ENCODE measurements at places on chromosomes 2 and 18.

DNA sequence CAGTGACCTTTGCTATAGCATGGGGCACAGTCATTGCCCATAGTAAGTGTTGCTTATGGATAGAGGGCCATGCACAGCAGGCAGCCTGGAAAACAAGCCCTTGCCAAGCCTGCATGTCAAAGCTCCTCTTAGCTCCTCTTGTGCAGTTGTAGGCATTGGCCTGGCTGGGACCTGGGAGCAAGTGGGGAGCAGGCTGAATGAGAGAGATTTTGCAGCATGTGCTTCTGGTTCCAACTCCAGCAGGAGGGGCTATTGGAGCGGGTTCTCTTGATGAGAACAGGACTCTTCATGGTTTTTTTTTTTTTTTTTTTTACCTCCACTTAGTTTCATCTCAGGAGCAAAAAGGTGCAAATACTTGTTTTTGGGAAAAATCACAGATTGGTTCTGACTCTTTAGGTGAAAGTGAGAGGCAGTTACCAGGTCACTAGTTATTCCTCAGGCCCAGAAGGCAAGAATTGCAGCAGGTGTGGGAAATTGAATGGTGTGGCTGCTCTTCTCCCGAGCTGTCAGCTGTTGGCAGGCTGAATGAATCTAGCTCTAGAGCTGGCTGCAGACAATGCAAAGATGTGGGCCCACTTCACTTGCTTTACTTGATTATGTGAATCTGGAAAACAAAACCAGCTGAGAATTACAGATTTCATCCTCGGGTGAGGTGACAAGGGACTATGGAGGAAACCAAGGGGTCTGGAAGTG lies 95.9 kb downstream of the MAP4K4 start:
- DNase-seq = peak; percentile 78

DNA sequence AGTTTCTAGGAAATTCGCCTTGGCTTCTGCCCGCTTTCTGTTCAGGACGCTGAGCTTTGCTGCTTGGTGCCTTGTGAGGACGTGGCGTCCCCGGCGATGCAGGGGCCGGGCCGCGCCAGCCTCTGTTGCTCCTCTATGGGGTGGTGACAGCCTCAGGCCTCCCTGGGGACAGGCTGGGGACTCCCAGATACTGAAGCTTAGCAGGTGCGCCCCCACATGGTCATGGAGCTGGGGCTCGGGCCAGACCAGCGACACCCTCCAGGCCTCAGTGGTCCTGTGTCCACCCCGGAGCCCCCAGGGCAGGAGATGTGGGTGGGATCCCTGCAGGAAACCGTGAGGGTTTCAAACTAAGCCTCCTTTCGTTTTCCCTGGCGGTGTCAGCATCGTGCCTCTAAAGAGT lies 29.2 kb downstream of the KCNG2 start:
- DNase-seq = no peak

GRCh38 chr18:35470435-35470834 lies 27.3 kb downstream of the INO80C start:
- no peak for DNase-seq

DNA sequence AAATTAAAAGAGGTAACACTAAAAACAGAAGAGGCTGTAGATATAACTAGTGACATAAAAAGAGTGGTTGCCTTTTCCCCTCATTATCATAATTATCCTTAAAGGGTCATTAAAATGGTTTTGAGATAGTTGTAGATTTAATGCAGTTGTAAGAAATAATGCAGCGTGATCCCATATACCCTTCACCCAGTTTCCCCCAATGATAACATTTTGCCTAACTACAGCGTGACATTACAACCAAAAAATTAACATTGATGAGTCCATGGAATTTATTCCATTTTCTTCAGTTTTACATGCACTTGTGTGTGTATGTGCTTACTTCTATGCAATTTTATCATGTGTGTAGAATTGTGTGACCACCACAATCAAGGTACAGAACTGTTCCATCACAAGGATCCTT lies 13.2 kb upstream of the RMND5A start:
- no peak for DNase-seq

DNA sequence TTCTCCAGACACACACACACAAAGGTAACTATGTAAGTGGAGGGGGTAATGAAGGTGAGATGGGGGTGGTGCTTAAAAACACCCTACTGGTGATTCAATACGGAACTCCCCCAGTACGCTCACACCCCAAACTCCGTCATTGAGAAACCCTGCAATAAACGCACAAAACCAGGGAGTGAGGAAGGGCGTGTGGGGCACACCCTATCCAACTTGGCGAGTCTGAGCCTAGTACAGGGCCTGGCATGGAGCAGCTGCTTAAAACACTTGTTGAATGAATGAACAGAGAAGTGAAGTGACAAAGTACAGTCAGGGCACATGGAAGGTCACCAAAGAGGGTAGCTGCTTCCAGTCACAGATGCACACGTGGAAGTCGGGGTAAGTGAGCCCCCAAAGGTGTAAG lies 146.8 kb upstream of the SMAD2 start:
- DNase-seq = no peak

DNA sequence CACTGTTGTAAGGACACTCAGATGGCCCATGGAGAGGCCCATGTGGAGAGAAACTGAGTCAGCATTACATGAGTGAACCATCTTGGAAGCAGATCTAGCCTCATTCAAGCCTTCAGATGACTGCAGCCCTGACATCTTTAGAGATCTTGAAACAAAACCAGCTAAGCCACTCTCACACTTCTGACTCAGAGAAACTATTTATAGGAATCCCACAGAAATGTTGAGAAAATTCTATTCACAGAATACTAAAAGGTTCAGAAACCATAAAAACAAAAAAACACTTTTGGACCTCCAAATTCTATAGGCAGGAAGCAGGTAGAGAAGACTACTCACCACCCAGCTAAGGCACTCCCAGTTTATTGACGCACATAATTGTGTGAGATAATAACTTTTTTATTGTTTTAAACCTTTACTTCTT lies 8.7 kb downstream of the TMEM169 start:
- no peak for DNase-seq

DNA sequence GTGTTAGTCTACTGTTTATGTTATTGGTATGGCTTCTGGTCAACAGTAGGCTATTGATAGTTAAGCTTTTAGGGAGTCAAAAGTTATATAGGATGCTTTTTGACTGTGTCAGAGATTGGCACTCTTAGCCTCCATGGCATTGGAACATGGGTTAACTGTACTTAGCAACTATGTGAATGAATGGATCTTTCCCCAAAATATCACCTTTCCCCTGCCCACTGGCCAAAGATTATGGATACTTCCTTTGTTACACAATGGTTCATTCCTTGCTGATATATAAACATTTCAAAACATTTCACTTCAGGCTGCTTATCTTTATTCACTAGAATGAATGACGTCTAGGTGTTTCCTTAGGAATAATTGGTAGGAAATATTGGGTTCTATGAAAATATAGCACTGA lies 62.1 kb upstream of the DOCK10 start:
- DNase-seq = no peak

GRCh38 chr2:124049136-124049535 lies 24.0 kb downstream of the CNTNAP5 start:
- no peak for DNase-seq

DNA sequence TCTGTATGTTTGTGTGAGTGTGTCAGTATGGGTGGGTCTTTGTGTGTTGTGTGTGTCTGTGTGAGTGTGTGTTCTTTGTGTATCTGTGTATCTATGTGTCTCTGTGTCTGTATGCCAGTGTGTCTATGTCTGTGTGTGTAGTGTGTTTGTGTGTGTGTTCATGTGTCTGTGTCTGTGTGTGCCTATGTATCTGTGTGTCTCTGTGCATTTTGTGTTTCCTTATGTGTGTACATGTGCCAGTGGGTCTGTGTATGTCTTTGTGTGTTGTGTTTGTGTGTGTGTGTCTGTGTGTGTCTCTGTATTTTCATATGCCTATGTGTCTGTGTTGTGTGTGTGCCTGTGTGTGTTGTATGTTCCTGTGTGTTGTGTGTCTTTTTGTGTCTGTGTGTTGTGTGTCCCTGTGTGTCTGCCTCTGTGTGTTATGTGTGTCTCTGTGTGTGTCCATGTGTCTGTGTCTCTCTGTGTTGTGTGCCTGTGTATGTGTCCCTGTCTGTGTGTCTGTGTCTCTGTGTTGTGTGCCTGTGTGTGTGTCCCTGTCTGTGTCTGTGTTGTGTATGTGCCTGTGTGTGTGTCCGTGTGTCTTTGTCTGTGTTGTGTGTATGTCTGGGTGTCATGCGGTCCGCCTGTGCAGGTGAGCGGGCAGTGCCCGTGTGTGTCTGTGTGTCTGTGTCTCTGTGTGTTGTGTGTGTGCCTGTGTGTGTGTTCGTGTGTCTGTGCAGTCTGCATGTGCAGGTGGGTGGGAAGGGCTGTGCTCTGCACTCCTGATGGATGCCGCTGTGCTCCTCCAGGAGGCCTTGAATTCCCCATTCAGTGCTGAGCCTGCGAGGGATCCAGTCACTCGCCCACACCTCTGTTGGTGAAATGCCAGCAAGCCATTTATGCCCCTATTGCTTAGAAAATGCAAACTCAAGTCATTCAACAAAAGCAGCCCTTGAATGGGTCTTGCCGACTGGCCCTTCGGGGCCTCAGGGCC lies 37.4 kb downstream of the KLHL29 start:
- DNase-seq = peak; percentile 54

GRCh38 chr18:70075906-70076305 lies 128.2 kb upstream of the CD226 start:
- no peak for DNase-seq

- peak; percentile 90 for DNase-seq
Observed at GRCh38 chr18:73948497-73948896, 199.1 kb downstream of the FBXO15 start.

DNA sequence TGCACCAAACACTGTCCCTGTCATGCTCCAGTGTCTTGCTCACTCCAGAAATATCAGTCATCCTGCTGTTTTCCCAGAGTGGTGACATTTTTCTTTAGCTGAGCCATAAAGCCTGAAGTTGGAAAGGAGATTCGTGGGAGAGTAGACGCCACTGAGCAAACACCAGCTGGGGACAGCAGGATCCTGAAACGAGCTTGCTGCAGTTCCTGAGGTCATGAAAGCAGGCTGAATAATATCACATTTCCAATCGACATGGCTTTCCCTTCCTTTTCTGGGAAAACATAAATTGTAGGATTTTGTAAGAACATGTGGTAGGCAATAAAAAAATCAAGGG lies 276.4 kb downstream of the CDCA7 start:
- no peak for DNase-seq

- DNase-seq = peak; percentile 44
Observed at GRCh38 chr2:239717706-239718105, 307.4 kb downstream of the NDUFA10 start.

- no peak for DNase-seq
Observed at GRCh38 chr2:2633017-2633416, 301.9 kb upstream of the MYT1L start.
